Activated T-cell treated with anti-CD3 and anti-CD28 coated beads, Interleukin-2, amount 50 U/mL, for 4 hours (primary cell): ENCODE measurements at places on chromosomes 7 and 10.

DNA sequence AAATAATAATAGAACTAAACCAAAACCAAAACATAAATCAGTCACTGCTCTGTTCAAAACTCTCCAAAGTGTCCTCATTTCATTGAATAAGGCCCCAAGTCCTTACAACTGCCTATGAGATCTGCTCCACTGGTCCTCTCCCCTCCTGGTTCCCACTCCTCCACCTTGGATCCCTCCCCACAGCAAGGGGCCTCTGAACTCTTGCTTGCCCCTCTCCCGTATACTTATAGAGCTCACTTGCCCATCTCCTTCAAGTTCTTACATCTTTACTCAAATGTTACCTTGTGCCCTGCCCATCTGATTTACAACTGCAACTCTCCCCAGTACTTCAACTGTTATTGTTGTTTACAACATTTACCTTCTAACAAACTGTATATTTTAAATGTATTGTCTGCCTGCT is 819 bp downstream of the POLD2 start:
- no peak for DNase-seq

GRCh38 chr7:84722086-84722485 is 464.8 kb downstream of the SEMA3D start:
- DNase-seq: no peak

- no peak for DNase-seq
Measured at GRCh38 chr7:155017834-155018233, 14.9 kb upstream of the PAXIP1 start.

DNA sequence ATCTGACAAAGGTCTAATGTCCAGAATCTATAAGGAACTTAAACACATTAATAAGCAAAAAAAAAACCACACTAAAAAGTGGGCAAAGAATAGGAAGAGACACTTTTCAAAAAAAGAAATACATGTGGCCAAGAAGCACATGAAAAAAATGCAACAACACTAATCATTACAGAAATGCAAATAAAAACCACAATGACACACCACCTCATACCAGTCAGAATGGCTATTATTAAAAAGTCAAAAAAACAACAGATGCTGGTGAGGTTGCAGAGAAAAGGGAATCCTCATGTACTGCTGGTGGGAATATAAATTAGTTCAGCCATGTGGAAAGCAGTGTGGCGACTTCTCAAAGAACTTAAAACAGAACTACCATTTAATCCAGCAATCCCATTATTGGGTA is 119.0 kb downstream of the LMBR1 start:
- no peak for DNase-seq

- no peak for DNase-seq
Measured at GRCh38 chr7:122329145-122329802, 24.7 kb upstream of the FEZF1 start.

GRCh38 chr7:67625257-67625737 is 628.7 kb downstream of the TYW1 start:
- DNase-seq: no peak

DNA sequence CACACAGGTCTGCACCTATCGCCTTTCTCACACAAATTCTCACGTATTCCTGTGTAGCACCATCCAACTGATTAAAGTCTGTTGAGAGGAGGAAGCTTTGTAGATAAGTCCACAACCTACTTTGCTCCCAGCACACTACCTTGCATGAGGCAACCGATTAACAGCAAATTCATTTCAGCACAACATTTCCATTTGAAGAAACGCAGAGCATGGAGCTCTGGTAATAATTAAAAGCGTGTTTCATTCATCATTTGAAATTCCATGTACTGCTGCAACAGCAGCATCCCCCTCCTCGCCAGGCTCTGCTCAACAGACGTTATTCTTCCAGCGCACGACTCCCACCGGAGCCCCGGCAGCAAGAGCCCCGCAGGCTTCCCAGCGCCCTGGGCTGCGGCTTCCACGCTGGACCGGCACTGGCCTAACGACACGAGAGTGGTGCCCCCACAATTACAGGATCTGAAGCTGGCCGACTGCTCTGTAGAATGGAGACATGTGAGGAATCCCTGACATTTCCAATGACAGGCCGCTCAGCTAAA is 118.8 kb downstream of the DIP2C start:
- no peak for DNase-seq

DNA sequence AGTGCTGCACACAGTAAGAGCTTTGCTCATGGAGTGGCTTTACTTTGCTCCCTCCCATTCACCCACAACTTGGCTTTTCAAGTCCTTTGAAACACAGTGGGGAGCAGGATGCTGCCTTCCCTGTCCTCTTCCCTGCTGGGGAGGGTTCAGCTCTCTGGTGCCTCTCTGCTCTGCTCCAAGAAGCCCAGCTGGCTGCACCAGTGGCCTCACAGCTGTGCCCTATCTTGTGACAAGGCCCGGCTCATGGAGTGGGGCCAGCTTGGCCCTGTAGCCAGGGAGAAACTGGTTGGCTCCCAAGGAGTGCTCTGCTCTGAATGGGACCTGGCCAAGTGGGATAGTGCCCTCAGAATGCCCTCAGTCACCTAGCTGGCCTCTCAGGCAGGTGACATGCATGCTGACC is 212.3 kb upstream of the ZMIZ1 start:
- no peak for DNase-seq

- no peak for DNase-seq
Measured at GRCh38 chr7:29798422-29798821, 7.9 kb upstream of the WIPF3 start.

- DNase-seq: no peak
Measured at GRCh38 chr10:130345728-130346127, 209.5 kb downstream of the GLRX3 start.

DNA sequence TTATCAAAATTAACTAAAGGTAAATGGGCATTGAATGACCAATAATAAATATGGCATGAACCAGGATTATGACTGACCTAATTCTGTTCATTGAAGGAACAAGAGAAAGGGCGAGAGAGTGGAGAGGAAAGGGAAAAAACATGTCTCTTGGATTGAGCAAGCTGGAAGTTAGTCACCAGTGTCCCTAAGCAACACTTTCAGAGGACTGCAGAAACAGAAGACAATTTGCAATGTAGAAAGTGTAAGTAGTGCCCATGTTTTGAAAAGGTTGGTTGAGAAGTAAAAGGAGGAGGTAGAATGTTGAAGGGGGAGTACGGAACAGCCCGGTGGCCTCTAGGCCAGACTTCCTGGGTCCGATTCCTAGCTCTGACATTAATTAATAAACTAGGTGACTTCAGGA is 94.6 kb downstream of the FAS start:
- DNase-seq: no peak

- DNase-seq: no peak
Measured at GRCh38 chr7:69839782-69840181, 241.5 kb downstream of the AUTS2 start.

GRCh38 chr10:121975295-121976086 is 474 bp upstream of the NSMCE4A start:
- DNase-seq: no peak

DNA sequence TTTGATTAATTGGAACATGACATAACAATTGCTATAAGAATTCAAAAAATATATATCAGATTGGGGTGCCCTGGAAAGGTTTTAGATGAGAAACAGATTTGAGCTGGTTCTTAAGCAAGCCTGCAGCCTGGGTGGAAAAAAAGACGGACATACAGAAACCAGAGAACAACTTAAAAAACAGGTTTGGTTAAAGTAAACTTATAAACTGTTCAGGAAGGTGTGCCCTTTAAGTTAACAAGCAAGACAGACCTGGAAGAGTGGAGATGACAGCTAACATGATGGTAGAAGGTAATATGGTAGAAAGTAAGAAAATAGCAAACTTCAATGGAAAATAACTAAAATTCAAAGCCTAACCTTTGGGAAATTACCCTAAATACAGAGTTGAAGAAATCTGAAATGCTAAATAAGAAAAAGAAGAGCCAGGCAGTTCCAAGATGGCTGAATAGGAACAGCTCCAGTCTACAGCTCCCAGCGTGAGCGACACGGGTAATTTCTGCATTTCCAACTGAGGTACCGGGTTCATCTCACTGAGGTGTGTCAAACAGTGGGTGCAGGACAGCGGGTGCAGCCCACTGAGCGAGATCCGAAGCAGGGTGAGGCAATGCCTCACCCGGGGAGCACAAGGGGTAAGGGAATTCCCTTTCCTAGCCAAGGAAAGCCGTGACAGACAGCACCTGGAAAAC is 52.2 kb downstream of the CADPS2 start:
- no peak for DNase-seq

DNA sequence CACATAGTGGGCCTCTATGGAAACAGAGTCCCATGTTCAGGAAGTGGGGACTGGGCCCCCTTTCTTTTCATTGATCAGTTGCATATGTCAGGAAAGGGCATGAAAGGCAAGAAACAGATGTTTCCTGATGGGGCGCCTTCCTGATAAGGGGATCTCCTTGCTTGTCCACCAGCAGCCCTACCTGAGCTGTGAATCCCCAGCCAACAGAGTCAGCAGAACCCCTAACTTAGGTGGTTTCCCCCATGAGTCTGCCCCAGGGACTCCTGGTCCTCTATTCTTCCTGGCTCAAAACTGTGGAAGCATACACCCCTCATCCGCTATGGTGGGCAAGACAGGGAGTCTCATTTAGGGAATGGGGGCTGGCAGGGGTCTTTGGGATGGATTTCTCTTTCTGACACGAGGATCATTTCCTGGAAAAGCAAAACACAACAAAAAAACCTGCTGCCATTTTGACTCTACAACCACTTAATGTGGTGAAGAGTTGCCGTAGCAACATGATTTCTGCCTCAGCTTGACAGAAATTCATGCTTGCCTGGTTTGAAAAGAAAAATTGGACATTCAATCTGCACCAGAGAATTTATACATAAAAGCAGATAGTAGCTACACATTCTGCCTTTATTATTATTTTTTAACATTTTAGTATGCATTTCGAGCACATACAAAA is 119.8 kb downstream of the SPAG6 start:
- no peak for DNase-seq

- DNase-seq: no peak
Measured at GRCh38 chr7:144022169-144022568, 22.0 kb downstream of the OR6B1 start.

DNA sequence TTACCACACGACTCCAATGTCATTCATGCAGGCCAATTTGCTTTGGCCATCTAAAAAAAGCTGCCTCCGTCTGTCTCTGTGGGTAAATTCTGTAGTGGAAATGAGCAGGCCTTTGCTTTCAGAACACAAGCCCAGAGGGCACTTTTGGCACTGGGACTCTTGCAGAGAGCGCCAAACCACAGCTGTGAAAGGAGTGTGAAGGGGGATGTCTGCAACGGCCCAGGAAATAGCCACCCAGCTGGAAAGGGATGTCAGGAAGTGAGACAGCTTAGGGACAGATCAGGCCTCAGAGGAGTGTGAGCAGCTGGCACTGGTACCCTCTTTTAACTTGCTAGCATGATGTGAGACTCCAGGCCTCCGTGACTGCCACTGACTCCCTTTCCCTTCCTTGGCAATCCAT is 152.4 kb downstream of the DKK1 start:
- no peak for DNase-seq

DNA sequence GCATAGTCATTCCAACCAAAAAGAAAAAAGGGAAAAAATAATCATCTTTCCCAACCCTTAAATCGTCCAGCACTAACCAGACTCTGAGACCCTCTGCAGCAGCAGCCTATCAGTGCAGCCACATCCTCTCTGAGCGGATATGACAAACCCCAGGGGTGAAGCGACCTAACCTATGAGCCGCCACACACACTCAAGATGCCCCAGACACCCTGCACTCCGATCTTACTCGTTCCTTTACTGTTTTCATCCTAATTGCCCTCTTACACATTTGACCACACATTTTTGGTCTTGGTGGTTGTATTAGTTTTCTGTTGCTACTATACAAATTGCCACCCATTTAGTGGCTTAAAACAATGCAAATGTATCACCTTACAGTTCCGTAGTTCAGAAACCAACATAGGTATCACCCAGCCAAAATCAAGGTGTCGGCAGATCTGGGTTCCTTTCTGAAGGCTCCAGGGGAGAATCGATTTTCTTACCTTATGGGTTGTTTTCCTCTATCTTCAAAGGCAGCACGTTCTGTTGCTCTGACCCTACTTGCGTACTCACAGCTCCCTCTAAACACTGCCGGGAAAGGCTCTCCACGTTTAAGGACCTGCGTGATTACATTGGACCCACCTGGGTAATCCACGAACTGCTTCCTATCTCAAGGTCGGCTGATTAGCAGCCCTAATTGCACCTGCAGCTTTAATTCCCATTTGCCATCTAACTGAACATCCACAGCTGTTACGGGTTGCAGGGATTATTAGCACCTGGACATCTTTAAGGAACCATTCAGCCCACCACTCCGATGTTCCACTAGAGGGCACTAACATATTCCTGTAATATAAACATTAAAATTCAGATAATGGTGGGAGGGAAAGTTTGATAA is 37.3 kb upstream of the PRSS1 start:
- DNase-seq: no peak

- DNase-seq: no peak
Measured at GRCh38 chr10:31103112-31103511, 71.4 kb upstream of the ZNF438 start.

DNA sequence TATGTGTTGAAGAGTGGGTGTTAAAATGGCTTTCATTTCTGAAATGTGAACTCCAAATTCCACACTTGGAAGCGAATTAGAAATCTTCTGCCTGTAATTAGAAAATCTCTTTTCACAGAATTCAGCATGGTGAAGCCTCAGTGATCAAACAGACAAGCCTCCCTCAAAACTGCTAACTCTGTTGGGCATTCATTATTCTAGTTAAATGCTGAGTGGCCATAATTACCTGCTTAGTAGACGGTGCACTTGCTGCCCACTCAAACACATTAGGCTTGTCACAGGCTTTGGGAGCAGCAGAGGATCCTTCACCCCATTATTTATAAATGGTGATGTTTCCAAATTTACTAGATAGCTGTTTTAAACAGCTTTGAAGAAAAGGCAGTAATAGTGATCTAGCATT is 177.2 kb upstream of the PCLO start:
- no peak for DNase-seq

- DNase-seq: no peak
Measured at GRCh38 chr7:45404622-45405021, 169.5 kb upstream of the ADCY1 start.

GRCh38 chr7:109890622-109891021 is 1200.3 kb upstream of the LRRN3 start:
- no peak for DNase-seq

GRCh38 chr7:101099969-101100781 is 14.9 kb downstream of the TRIM56 start:
- DNase-seq: peak; percentile 52

DNA sequence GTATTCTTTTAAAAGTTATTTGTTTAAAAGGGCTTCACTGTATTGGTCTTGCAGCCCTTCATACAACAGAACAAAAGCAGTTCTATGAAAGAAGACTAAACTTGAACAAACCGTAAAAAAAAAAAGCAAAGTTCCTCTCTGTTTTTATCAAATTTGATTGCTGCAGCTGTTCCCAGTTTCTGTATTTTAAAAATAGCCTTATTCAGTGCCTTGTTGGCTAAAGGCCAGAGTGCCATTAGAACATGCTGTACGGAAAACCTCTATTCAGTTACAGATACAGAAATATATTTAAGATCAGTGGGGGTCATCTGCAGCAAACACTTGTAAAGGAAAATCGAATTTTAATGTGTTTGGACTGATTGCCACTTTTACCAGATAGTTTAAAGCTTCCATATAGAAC is 207.8 kb upstream of the ETV1 start:
- no peak for DNase-seq
